ENCODE measurements at places on chromosomes 3 and 15.

DNA sequence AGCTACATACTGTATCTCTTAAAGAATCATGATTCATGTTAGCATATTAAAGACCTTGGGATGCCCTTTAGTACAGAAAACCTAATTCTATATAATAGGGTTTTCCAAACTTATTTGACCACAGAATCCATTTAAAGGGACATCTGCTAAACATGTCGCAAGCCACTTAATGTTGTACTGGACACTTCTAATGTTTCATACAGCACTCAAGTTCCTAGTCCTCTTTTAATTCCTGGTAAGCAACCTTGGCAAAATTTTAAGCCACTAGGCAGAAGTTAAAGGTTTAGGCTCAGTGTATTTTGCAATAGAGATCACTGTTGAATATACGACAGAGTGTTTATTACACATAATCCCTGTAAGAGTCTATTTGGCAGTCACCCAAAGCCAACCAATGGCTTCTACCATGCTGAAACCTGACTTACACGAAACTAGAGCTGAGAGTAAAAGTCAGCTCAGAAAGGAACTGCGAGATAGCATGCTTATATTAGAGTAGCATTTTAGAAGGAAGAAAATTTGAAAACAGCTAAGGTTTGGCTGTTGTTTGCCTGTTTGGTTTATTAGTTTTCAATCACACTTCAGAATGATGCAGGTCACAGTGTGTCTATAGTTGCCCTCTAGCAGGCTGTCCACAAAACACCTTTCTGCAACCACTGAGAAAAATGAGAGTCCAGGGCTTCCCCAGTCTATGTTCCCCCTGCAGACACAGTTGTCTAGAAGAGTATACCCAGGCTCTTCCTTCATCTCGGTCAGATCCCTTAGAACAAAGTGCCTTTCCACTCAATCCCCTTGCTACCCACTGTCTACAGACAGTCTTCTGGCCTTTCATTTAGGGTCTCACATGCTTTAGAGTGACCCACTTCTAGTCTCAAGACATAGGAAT, 104.4 kb downstream of the FMN1 start:
- DNase-seq, result no peak

GRCh38 chr3:66598168-66598567, 97.3 kb upstream of the LRIG1 start:
- no peak for DNase-seq

GRCh38 chr3:90062631-90063200, 955.3 kb downstream of the EPHA3 start:
- no peak for DNase-seq

DNA sequence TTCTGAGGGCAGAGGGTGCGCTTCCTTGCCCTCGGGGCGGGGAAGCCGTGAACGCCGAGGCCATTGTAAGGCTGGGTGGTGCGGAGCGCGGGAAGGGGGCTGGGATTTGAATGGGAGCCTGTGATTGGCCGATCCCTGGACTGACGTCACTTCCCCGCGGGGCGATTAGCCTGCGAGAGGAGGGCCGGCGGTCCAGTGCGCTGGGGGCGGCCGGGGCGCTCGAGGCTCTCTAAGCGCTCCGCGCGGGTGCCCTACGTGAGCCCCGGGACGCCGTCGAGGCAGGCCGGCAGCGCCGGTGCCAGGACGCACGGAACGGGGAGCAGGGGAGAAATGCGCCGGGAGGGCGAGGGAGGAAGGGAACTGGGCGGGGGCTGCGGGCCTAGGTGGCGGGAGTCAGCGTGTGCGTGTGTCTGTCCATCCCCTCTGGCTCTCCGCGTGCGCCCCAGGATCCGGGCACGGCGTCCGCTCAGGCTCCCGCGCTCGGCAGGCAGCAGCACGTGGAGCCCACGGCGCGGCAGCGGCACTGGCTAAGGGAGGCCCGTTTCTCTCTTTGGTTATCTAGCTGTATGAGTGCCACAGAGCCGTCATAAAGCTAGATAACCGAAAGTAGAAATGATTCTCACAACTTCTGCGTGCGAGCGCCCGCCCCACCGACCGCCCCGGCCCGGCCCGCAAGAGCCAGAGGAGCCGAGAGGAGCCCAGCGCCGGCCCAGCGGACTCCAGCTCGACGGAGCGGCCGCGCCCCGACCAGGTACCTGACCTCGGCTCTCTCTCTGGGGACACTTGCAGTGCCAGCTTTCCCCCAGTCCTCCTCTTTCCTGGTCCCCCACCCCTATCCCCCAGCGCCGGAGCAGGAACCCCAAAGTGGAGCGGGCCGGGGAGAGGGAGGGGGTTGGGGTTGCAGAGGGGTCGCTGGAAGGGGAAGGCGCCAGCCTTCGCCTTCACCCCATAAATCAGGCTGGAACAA, 33.1 kb upstream of the POLG start:
- DNase-seq, result no peak

DNA sequence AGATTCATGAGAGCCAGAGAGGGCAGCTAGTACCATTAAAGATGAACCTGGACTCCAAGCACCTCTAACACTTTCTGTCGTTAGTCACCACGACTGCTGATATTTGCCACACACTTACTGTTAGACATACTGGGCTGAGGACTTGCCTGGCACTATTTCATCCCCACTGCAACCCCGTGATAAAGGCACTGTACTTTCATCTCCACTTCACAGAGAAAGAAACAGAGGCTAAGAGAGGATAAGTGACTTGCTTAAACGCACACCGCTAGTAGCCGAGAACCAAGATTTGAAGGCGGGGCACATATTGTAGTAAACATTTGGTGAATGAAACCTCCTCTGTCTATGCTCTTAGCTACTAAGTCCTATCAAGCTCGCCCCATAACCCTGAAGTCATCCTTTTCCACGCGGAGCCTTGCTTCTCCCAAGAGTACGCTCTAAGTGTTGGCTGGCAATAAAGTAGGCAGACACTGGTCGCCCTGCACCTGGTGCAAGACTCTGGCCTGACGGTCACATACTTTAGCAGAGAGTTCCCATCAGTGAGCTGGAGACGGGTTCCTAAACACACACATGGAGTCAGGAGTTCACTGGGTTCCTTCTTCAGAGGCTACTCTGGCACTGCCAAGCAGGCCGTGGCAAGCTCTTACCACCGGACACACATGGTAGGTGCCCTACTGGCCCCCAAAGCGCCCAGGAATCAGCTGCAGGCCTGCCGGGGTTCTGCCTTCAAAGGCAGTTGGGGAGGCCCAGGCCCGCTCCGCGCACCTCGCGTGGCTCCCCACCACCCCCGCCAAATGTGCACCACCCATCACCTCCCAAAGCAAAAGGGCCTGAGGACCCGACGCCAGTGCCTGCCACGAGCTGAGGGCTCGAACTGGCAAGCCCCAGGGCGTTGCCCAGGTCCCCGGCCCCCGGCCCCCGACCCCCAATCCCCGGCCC, 951 bp downstream of the POMGNT2 start:
- peak; percentile 5 for DNase-seq

DNA sequence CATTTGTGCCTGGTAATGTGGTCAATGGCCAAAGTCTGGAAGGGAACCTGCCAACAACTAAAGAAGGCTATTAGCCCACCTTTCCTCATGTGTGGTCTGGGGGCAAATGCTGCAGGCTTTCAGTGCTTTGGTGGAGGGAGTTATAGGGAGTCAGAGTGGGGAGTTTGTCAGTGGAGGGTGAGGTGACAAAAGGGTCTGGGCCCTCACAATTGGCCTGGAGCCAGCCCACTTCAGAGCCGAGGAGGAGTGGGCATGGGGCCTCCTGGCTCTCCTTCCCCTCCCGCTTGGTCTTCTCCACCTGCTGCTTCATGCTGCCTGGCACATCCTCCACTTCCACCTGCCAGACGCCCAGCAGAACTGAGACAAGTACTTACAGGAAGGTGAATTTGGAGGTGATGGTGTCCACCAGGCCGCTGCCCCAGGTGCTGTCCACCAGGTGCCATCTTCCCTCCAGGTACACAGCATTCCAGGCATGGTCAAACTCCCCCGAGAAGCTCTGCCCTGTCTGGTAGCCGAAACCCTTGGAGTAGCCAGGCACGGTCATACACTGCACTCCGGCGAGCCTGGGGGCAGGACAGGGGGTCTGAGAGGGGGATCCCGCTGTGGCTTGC, 40.9 kb downstream of the KY start:
- DNase-seq, result no peak

- no peak for DNase-seq
Measured at GRCh38 chr3:31724116-31724515, 191.4 kb downstream of the STT3B start.

DNA sequence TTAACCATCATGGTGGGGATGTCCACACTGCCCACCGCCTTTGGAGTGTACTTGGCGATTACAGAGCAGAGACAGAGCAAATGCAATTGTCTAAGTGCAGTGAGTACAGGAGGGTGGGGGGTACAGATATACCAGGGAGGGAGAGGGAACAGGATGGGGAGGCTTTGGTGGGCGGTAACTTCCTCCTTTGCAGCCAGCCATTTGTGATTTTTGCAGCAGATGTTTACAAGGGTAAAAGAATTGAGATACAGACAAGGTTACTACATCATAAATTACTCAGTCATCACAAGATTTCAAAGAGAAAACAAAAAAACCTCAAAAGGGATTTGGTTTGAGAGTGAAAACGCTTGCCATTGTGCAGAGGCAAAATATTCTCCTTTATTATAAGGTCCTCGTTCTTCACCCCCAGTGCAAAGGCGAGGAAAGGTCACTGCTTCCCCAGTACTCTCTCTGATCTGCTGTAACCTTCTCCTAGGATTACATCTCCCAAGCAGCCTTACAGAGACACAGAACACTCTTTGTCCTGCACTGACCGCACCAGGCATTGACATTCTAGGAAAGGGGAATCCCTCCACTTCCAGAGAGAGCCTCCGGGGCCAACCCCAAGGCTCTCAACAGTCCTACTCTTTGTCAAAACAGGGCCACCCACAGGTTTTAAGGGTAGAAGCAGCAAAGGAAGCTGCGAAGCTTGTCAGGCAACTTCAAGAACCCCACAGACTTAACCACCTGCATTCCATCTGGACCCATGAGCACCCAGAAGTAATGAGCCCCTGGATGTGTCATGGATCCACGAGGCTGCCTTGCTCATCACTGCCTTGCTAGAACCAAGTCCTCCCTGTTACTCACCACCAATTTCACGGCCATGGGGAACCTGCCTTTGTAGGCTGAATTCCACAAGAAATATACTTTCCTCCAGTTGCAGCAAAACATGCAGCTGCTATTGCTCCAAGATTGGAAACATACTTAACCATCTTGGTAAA, 117.3 kb downstream of the ADAMTS17 start:
- DNase-seq, result no peak

GRCh38 chr3:58697561-58697960, 31.0 kb upstream of the FAM3D start:
- DNase-seq, result no peak

DNA sequence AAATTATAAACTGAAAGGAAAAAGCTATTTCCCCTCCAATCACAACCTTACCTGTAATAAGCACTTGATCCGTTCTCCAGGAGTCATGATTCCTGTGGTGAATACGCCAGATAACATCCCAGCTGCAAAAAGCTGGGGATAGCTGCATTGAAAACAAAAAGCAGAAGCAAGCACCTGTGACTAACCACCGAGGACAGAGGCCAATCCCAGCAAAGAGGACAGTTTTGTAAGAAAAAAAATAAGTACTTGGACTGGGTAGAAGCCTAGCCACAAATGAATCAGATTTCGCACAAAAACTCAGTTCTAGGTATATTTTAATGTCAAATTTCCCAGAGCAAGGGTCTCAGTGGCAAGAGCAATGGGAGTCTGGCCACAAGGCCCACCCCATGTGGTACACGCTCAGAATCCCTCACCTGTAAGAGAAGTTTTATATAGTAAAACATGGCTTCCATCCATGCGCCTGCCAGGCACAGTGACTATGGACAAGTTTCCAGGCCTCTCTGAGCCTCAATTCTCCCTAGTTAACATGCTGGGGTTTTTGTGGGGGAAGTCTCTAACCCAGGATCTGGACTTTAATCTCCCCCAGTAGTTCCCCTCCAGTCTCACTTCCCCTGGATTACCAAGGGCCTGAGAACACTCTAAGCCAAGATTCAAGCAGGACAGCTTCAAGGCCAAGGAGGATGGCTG, 19.2 kb downstream of the SLC25A20 start:
- no peak for DNase-seq

GRCh38 chr3:60771766-60772165, 479.5 kb downstream of the FHIT start:
- DNase-seq, result no peak

GRCh38 chr15:85871545-85871944, 76.8 kb upstream of the KLHL25 start:
- no peak for DNase-seq

DNA sequence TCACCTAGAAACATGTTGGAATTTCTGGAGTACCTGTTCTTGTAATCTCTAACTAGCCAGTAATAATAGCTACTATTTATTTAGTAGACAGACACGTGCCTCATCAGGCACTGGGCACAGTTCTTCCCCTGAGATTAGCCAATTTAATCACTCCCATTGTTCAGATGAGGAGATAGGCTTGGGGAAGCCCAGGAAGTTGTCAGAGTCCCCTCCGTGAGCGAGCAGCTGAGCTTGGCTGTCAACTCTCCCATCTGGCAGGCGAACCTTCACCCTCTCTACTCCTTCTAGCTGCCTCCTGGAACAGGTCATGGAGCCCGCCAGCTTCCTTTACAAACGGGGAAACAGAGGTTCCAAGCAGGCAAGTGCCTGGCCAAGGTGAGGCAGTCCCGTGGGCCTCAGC, 31.1 kb upstream of the FGD5 start:
- no peak for DNase-seq

- DNase-seq, result no peak
Measured at GRCh38 chr15:29018120-29018805, 132.5 kb downstream of the APBA2 start.

DNA sequence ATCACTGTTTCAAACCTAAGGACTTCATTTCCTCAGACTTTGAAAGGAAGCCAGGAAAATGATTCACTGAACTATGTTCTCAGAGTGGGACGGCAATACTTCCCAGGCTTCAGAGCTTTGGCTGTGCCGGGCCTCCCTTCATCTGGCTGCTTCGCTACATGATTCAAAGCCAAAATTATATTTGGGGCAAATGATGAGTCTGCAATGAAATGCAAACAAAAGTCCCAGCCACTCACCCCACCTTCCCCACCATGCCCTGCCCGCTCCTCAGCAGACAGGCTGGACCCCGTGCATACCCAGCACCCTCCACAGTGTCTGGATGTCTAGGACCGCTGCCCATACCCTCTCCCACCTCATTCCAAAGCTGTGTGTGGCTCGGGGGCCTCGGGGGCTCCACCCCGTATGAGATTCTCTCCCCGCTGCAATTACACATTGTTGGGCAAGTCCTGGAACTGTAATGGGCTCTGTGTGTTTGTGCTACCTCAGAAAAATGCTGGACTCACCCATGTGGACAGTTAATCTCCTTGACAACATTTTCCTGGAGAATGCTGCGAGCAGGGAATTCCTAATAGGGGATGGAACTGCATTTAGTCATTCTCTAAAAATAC, 32.2 kb downstream of the ATP10A start:
- no peak for DNase-seq

GRCh38 chr3:194598771-194599557, 34.3 kb downstream of the TMEM44 start:
- no peak for DNase-seq

All from stimulated activated CD8-positive, alpha-beta memory T cell treated with anti-CD3 and anti-CD28 coated beads, Interleukin-4, amount 100 ng/mL, for 4 hours (primary cell).